ENCODE measurements at places on chromosomes 13 and 19. TPM values are rescaled to one million over a fixed set of nuclear protein-coding genes. Genes with fewer than 3 reads are reported as not detected.
A peak's percentile ranks its signal among the peaks of the same experiment; 100 is the strongest.

DNA sequence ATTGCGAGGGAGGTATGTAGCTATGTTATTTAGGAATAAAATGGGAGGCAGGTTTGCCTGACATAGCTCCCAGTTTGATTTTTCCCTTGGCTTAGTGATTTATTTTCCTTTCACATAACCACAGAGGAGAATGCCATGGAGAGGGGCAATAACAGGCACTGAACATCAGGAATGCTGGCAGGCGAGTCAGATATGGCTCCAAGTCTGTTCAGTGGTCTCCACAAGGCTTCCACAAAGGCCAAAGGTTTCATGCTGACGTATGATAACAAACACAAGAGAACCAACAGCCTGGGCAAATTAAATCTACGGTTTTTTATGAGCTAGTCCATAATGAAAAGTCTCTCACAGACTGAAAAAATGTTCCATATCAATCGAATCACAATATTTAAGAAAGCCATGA lies 66.7 kb downstream of the SUCLA2 start:
- DNase-seq, result no peak

DNA sequence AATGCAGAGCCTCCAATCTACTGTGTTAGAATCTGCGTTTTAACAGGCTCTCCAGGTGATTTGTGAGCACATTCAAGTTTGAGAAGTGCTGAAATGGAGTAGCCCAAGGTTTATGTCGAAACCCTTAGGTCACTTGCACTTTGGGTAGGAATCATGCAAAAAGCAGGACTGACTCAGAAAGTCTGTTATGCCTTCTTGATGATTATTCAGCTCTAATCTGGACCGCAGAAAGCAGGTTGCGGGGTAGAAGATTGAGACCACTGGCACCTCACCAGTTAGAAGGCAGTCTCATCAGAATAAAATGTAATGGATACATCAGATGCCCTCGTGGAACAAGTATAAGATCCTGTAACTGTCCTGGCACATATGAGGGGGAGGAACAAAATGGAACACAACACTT lies 326.3 kb downstream of the DCLK1 start:
- no peak for DNase-seq

PCDH20 gene
- polyA plus RNA-seq, result 6.7 TPM

DNA sequence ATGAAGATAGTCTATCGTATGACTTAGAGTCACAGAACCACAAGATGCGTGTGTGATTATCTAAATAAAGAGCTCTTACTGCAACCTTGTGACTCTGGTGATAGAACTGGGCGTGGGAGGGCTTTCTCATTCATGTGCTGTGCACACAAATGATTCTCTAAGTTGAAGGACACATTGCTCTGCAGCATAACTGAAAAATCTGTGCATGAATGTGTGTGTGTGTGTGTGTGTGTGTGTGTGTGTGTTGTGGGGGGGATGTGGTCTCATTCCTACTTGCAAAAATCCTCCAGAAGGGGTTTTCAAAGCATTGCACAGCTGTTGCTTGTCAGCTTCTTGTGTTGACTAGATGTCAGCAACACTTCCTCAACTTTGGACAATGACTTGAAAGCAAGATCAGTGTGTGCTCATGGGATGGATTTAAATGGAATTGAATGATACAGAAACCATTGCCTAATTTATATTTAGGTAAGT lies 22.4 kb downstream of the LRCH1 start:
- no peak for DNase-seq

- no peak for DNase-seq
Observed at GRCh38 chr13:46855166-46855565, 41.7 kb downstream of the HTR2A start.

- DNase-seq, result no peak
Observed at GRCh38 chr19:42563352-42564210, 31.1 kb downstream of the CEACAM8 start.

GRCh38 chr13:20136781-20137703 lies 23.8 kb downstream of the GJA3 start:
- no peak for DNase-seq

BIVM gene
- polyA plus RNA-seq, result 78.9 TPM

DNA sequence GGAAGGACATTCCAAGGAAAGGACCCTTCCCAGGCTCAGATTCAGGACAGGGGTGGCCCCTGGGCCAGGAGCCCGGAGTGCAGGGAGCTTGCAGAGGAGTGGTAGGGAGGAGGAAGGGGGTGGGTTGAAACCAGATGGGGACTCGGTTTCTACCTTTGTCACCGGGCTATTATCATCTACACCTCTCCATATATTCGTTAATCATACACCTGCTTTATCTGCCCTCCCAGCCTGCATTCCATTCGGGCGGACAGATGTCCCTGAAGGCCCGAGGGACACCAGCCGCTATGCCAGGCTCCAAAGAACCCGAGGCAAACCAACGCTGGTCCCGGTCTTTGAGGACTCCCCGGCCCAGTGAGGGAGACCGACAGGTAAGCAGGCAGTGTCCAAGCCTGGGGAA lies 15.5 kb upstream of the MYH14 start:
- no peak for DNase-seq

FPR3 gene
- 0.18 TPM for polyA plus RNA-seq

- DNase-seq, result no peak
Observed at GRCh38 chr19:58181902-58182576, 822 bp upstream of the ZNF274 start.

DNA sequence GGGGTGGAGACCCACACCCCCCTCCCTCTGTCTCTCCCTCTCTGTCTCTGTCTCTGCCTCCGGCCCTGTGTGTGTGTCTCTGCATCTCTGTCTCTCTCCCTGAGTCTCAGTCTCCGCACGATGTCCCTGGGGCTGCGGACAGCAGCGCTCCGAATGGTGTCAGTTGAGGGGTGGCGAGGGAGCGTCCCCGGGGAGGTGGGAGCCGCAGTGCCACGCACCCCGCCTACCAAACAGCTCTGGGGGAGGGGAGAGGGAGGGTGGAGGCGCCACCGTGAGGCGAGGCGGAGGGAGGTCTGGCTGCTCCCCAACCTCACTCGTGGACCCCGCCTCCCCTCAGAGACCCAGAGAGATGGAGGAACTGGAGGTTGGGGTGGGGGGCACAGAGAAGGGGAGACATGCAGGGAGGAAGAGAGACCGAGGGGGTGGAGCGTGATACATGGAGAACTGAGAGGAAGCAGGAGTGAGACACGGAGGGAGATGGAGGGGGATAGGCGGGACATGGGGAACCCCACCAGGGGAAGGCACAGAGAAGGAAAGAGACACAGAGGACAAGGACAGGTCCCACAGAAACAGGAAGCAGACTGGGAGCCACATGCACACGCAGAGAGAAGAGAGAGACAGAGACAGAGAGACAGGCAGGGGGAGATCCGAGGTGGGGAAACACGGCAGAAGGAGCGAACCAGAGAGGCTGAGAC lies 7.2 kb downstream of the ERFL start:
- DNase-seq, result no peak

DNA sequence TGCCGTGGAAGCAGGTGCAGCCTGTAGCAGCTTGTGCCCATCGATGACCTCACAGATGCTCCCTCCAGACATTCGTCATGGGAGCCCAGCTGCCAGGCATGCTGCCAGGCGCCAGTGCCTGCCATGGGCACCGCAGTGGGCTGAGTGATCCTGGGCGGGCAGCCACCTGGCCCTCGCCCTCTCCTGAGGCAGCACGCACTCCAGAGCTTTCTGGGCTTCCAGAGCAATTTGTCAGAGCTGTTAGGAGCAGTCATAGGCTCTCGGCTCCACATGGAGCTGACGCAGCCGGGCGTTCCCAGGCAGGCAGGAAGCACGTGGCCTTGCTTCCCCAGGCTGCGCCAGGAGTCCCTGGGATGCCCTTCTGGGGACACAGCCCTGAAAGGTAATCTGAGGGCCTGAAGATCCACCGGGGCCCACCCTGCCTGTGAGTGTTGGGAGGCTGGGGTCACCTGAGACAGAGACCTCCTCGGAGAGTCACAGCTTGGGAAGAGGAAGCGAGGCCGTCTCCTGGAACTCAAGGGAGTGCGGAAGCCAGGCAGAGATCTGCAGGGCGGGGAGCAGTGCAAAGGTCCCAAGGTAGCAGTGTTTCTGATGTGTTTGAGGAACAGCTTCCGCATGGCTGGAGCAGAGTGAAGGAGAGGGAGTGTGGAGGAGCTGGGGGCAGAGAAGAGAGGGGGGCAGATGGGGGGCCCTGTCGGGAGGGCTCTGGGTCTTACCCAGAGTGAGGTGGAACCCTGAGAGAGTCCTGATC lies 50.6 kb downstream of the DPF1 start:
- DNase-seq, result no peak

GRCh38 chr13:49649963-49650312 lies 21.6 kb downstream of the ARL11 start:
- no peak for DNase-seq

DNA sequence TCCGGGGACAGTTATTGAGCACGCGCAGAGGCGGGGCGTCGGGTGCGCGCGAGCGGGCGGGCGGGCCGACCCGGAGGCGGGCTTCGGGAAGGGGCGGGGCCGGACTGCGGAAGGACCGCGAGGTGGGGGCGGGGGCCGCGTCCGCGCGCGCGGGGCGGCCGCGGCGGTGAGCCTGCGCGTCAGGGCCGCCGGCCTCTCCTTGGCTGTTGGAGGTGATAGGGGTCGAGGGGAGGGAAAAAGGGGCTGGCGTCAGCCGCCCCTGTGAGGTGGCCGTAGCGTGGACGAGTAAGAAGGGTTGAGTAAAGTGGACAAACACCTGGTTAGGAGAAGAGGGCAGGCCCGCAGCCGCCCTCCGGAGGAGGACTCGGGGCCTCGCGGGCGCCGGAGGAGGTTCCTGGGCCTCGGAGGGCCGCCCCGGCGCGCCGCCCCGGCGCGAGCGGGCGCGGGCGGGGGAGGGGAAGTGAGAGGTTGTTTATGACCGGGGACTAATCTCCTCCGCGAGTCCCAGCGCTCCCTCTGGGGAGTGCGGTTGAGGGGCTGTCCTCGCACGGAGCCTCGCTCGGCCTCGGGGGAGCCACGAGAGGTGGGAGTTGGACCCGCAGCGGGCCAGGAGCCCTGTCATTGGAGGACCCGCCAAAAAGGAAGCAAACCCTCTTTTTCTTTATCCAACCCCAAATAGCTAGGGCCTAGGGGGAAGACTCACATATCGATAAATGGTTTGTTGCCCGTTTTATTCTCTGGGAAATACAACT lies 547 bp upstream of the INTS6 start:
- peak; percentile 82 for DNase-seq
